ENCODE measurements at places on chromosomes 11 and 22.

DNA sequence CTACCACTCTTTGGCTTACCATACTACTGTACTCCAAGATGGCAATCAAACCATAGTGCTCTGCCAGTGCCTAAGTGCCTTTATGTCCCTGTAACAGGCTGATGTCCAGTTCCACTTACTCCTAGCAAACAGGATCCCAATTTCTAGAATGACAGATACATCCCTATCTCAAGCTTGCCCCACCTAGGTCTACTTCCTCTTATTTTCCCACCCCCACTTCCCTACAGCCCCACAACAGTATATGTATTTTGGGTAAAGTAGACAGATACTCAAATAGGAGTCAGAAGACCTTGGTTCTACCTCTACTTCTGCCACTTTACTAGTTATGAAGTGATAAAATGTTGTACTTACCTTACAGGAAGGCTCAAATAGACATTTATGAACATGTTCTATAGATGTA is 24.1 kb downstream of the SIK3 start:
- DNase-seq, result no peak

DNA sequence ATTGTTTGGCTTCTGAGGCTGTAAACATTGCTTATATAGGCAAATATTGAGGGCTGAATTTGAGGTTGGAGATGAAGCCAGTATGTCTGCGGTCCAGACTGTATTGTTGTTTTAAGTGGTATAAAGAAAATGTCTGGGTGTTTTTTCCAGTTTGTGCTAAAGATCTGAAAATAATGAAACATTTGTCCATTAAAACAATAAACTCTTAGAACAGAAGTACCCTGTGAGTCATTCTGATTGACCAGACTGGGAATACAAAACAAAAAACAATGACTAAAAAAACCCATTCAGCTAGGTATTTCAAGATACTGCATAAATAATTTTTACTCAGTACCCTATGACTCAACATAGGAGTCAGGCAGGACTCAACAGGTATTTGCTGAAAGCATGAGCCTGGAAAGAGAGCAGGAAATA is 20.4 kb downstream of the ALKBH8 start:
- no peak for DNase-seq

DNA sequence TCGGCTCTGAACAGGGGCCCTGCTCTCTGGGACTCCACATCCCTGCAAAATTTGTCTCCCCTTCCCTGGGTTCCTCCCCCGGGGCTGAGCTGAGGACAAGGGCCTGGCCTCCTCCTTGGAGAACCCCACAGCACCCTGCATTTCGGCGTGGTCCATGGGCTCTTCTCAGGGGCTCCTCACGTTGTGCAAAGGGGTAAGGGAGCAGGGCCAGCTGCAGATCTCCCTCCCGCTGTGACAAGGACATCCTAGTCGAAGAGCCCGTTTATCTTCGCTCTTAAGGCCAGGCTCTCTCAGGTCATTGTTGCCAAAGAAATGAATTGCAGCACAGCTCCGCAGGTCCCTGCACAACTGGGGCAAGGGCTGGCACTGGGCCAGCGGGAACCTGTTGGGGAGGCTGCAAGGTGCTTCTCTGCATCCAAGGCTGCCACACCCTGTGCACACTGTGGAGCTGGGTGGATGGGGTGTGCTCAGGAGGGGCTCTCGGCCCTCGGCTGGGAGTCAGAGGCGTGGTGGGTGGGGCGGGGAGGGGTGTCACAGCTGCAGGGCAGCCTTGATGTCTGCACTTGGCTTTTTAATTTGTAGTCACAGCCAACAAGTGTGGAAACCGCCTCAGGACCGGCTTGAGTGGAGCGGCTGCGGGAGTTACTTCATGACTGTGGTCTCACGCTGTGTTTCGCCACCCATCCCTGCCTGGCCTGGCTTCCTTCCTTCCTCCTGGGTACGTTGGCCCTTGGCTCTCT is 26.6 kb upstream of the SEPTIN5 start:
- DNase-seq, result no peak

GRCh38 chr11:75238595-75239440 is 1.8 kb upstream of the TPBGL start:
- DNase-seq, result no peak

DNA sequence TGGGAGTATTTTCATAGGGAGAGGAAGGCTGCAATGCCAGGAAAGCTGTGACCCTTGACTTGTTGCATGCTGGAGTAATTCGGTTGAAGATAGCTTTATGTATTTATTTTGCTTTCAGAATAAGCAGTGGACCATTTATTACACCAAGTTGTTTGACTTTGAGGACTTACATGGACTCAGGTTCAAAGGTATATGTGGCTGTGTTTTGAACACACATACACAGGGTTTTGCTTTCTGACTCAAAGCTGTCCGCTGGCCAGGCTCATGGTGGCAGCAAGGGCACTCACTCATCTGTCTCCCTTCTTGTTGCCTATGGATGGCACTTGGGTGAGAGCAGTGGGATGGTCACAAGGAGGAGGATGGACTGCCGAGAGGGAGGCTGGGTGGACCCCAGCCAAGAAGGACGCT is 6.5 kb downstream of the TIMP3 start:
- DNase-seq, result no peak

- DNase-seq, result no peak
These were observed 101.8 kb upstream of the CTSC start for GRCh38 chr11:88439356-88439755.

DNA sequence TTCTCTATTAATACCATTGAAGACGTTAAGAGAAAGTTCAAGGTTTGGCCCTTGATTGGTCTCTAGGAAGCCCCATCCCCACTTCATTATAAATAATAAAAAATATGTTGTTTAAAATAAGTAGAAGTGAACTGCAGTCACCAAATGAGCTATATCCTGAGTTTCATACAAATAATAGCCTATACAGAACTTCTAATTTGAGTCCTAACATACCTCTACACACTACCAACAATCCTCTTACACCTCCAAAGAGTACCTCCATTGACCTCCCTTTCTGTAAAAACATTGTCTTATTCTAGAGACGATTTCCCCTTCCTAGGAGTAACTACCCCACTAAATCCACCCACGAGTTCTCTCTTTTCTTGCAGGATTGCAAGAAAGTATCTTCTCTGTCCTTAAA is 7.2 kb upstream of the HBD start:
- no peak for DNase-seq

- no peak for DNase-seq
These were observed 68.4 kb upstream of the SEPTIN5 start for GRCh38 chr22:19645905-19646304.

- no peak for DNase-seq
These were observed 22.6 kb upstream of the RBM4B start for GRCh38 chr11:66700337-66700736.

- DNase-seq, result no peak
These were observed 76.0 kb downstream of the MYEOV start for GRCh38 chr11:69369945-69370344.

DNA sequence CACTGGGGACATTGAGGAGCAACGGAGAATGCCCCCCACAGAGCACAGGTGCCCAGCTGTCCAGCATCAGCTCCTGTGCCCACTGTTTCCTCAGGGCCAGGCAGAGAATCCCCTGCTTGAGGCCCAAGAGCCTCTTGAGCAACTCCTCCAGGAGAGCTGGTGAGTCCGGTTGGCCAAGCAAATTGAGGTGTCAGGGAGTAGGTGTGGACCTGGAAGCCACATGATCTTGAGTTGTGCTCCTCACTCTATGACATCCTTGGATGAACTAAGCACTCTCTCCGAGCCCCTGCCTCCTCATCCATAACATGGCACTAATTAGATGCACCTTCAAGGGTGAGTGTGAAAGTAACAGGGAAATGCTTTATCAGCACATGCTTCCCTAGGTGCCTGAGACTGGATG is 121.3 kb downstream of the DBX1 start:
- no peak for DNase-seq

GRCh38 chr11:69213964-69214363 is 58.2 kb downstream of the SMIM38 start:
- no peak for DNase-seq

- no peak for DNase-seq
These were observed 25.2 kb upstream of the MICALL1 start for GRCh38 chr22:37880668-37881440.

DNA sequence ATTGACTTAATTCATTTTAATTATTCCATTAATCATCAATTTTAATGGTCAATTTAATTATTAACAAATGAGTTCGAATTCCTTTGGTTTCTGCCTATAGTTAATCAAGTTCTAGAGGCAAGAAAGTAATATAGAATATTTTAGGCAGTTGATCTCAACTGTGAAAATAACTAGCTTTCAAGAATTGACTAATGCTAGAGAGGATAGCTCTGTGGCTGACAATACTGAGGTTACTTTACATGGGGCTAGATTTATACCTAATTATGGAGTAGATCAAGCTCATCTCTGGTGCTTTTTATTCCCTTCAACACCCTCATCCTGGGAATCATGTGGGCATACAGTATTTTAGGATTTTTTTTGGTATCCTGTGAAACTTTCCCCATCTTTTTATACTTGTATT is 259.4 kb downstream of the GRM5 start:
- DNase-seq, result no peak

DNA sequence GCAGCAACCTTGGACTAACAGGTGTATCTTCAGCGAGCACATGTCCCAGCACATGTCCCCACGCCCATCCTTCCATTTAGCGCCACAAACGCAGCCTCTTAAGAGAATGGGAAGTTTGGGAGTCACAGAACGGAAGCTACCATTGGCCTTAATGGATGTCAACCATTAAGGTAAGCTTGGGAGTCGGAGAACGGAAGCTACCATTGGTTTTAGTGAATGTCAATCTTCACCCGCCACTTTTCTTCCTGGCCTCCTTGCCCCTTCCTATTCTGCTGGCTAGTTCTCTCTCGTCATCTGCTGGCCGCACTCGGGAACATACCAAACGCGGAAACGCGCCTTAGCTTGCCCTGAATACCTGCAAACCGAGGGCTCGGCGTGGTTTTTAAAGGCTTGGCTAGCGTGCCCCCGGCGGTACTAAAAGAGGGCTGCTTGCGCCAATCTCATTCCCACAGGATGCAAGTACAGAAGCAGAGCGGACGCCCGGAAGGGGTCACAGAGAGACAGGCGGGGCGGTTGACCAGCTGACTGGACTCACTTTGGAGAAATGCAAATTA is 24.3 kb downstream of the GLYATL1 start:
- DNase-seq, result no peak

GRCh38 chr11:34566208-34566551 is 52.6 kb upstream of the ELF5 start:
- DNase-seq, result no peak

GRCh38 chr22:29877620-29878019 is 5.4 kb upstream of the MTMR3 start:
- no peak for DNase-seq

DNA sequence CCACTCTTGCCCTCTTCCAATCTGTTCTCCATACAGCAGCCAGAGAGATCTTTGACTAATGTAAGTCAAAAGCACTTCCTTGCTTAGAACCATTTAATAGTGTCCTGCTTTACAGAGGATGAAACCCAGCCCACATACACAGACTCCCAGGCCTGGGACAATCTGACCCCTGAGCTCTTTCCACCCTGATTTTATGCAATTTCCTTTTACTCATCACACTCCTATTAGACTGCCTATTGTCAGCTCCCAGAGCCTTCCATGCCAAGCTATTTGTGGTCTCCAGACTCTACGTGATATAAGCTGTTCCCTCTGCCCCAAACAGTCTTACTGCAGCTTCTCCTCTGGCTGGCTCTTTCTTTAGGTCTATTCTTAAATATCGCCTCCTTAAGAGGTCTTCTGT is 28.1 kb downstream of the ME3 start:
- DNase-seq, result no peak

- DNase-seq, result no peak
These were observed 35.3 kb downstream of the PITPNB start for GRCh38 chr22:27883656-27884350.

DNA sequence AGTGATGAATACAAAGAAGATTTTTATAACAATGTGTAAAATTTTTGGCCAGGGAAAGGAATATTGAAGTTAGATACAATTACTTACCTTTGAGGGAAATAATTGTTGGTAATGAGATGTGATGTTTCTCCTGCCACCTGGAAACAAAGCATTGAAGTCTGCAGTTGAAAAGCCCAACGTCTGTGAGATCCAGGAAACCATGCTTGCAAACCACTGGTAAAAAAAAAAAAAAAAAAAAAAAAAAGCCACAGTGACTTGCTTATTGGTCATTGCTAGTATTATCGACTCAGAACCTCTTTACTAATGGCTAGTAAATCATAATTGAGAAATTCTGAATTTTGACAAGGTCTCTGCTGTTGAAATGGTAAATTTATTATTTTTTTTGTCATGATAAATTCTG is 5.3 kb downstream of the BIRC3 start:
- no peak for DNase-seq

GRCh38 chr11:2144544-2145248 is 5.5 kb upstream of the IGF2 start:
- no peak for DNase-seq

DNA sequence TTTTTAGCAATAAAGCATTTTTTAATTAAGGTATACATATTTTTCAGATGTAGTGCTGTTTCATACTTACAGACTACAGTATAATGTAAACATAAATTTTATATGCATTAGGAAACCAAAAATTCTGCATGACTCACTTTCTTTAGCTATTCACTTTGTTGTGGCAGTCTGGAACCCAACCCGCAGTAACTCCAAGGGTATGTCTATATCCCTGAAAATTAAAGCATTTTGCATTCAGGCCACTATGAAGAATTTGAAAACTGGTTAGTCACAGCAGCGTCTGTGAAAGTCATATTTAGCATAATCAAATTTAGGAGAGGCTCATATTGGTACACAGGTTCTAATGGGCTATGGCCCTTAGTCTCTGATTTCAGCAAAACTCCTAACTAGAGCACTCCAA is 46.8 kb downstream of the BBOX1 start:
- no peak for DNase-seq
